ENCODE measurements at places on chromosomes 2 and 18. TPM values are rescaled to one million over a fixed set of nuclear protein-coding genes. Genes with fewer than 3 reads are reported as not detected.

DNA sequence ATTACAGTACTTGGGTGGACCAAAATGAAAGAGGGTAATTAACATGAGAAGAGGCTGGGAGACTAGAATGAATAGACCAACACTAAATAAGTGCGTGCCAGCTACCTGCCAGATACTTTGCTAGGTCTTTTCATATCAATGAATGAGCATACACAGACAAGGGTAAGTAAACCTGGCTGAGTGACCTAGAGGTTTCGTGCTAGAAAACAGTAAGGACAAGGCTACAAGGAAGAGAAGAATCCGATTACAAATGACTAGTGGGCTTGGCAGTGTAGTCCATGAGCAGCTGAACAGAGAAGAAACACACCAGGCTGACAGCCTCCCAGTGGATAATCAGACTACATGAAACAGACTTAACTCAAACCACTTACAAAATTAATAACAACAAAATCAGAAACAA is 64.6 kb downstream of the THADA start:
- no peak for DNase-seq
- H3K36me3 ChIP-seq = peaks cover 11% of the 10 kb centered on the region
- peaks cover 6% of the 10 kb centered on the region for H3K4me1 ChIP-seq
- H3K4me3 ChIP-seq = no peak overlapping the region
- no peaks in the 10 kb centered on the region for H3K27me3 ChIP-seq
- H3K27ac ChIP-seq = peak overlapping the region; percentile 86

Gene VWC2L
- not detected for total RNA-seq

DNA sequence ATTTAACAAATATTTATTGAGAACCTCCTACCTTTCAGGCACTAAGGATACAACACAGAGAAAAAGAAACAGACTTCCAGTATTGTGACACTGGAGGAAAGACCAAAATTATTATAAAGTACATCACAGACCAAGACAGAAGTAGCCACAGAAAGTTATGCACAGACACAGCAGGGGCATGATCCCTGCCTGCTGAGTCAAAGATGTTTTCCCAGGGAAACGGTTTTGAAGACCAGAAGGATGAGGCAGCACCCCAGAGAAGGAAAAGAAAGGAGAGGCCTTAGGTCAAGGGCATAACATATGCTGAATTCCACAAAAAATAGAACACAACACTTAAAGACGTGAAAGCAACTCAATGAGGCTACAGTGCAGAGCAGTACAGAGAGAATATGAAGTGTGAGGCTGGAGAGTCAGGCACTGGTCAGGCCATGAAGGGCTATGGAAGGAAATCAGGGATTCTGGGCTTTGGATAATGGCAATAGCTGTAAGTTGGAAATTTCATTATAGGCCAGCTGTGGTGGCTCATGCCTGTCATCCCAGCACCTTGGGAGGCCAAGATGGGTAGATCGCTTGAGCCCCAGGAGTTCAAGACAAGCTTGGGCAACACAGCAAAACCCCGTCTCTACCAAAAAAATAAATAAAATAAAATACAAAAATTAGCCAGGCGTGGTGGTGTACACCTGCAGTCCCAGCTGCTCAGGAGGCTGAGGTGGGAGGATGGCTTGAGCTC is 8.2 kb downstream of the ADAM17 start:
- H3K36me3 ChIP-seq = 0 out of 2 replicates have a peak, but pooled peaks cover 3% of the 10 kb centered on the region
- no peak overlapping the region for H3K4me3 ChIP-seq
- no peak for DNase-seq
- H3K4me1 ChIP-seq = peaks cover 35% of the 10 kb centered on the region

Gene KCNF1
- 1.2 TPM for total RNA-seq

DNA sequence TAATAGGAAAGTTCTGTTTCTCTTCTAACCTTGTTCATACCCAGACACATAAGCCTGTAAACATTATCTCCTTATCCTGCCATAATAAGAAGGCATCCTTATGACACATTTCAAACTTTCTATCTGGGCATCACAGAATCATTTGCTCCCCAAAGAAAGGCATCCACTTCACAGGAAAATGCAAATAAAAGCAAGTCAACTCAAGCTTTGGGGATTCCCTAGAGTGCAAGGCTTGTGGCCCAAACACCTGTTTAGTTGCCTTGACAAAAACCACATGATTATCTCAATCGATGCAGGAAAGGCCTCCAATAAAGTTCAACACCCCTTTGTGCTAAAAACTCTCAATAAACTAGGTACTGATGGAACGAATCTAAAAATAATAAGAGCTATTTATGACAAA is 195.7 kb upstream of the GALNT5 start:
- no peak for DNase-seq
- H3K36me3 ChIP-seq = no peaks in the 10 kb centered on the region
- H3K27me3 ChIP-seq = no peaks in the 10 kb centered on the region
- no peak overlapping the region for H3K4me3 ChIP-seq
- no peak overlapping the region for H3K27ac ChIP-seq
- peaks cover 12% of the 10 kb centered on the region for H3K4me1 ChIP-seq

Gene LRATD1
- 2.3 TPM for total RNA-seq

Gene TP53I3
- total RNA-seq = 33.1 TPM

Gene MOCOS
- total RNA-seq = 5.3 TPM

Gene MTA3
- 153 TPM for total RNA-seq

Gene POTEI
- 3.2 TPM for total RNA-seq

DNA sequence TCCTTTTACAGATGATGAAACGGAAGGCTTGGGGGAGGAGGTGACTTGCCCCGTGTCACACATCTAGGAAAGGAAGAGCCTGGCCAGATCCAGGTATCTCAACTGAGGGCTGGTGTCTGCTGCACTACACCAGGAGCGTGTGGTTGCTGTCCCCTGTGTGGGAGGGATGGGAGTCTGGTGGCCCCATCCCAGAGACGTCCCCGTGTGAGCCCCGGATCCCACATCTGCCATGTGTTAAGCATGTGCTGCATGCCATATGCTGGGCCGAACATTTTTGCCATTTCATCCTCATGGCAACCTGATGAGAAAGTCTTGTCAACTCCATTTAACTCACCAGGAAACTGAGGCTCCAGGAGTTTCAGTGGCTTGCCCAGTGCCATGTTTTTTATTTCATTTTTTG is 4.2 kb downstream of the GAREM2 start:
- no peak for DNase-seq
- H3K27ac ChIP-seq = no peak overlapping the region
- no peaks in the 10 kb centered on the region for H3K36me3 ChIP-seq
- H3K4me3 ChIP-seq = no peak overlapping the region
- peaks cover 24% of the 10 kb centered on the region for H3K4me1 ChIP-seq

GRCh38 chr2:120390381-120391055 is 44.6 kb downstream of the INHBB start:
- DNase-seq = no peak
- H3K4me1 ChIP-seq = peaks cover 11% of the 10 kb centered on the region
- H3K36me3 ChIP-seq = no peaks in the 10 kb centered on the region
- no peak overlapping the region for H3K4me3 ChIP-seq
- no peak overlapping the region for H3K27ac ChIP-seq
- peaks cover 10% of the 10 kb centered on the region for H3K27me3 ChIP-seq

GRCh38 chr2:194602750-194603149 is 1054.3 kb upstream of the SLC39A10 start:
- H3K4me1 ChIP-seq = no peaks in the 10 kb centered on the region
- no peak overlapping the region for H3K4me3 ChIP-seq
- no peak for DNase-seq
- H3K36me3 ChIP-seq = peaks cover 30% of the 10 kb centered on the region
- H3K27ac ChIP-seq = no peak overlapping the region

DNA sequence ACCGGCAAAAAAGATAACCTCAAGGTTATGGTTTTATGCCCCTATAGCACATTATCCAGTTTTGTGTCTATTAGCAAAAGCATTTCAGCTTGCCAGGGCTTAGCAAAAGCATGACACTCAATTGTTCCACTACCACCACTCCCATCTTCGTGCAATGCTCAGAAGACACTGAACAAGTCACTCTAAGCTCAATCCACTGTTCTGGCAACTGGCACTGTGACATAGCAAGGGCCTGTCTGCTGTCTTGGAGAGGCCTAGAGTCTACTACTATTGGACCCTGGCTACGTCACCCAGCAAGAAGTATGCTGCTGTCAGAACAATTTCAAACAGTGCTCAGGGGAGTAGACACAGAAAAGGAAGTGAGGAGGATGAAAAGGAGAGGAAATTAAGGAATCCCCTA is 103.5 kb upstream of the PPP1CB start:
- DNase-seq = no peak
- H3K27me3 ChIP-seq = no peaks in the 10 kb centered on the region
- H3K4me3 ChIP-seq = no peak overlapping the region

Gene ONECUT2
- 0.87 TPM for total RNA-seq

DNA sequence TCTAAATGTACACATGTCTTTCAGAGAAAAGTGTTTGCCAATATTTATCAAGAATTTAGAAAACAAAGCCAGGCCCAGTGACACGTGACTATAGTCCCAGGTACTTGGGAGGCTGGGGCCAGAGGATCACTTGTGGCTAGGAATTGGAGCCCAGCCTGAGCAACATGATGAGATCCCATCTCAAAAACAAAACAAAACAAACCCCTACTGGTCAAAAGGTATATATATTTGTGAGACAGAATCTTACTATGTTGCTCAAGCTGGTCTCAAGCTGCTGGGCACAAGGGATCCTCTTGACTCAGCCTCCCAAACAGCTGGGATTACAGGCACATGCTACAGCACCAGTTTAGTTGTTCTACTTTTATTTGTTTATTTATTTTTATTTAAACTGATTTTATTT is 79.2 kb downstream of the ZDBF2 start:
- no peaks in the 10 kb centered on the region for H3K4me1 ChIP-seq
- H3K27ac ChIP-seq = no peak overlapping the region
- H3K36me3 ChIP-seq = peaks cover 31% of the 10 kb centered on the region

- no peaks in the 10 kb centered on the region for H3K36me3 ChIP-seq
- DNase-seq = no peak
- H3K4me3 ChIP-seq = no peak overlapping the region
- H3K4me1 ChIP-seq = peaks cover 40% of the 10 kb centered on the region
Observed at GRCh38 chr2:180124273-180125139, 117.4 kb upstream of the CWC22 start.

Gene ITPRIPL1
- 17.3 TPM for total RNA-seq

DNA sequence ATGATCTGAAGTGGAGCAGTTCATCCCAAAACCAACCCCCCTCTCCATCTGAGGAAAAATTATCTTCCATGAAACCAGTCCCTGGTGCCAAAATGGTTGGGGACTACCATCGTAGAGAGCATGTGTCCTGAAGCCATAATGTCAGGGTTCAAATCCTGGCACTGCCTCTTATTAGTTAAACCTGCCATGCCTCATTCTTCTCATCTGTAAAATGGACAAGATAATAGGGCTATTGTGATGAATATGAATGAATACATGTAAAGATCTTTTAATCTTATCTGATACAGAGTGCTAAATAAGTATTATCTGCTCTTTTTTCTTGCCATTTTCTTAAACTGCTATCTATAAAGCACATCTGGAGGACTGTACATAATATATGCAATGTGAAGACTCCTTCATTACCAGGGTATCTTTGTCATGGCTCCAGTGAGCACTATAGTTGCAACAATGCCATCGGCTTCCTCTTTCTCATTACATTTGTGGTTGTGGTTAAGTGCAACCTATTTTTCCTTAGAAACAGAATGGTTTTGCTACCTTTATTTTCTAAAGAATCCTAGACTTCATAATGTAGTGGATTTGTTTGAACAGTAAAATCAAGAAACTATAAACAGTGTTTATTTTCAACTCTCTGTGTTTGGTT is 27.0 kb downstream of the MFSD6 start:
- H3K36me3 ChIP-seq = peaks cover 4% of the 10 kb centered on the region
- no peaks in the 10 kb centered on the region for H3K4me1 ChIP-seq
- no peaks in the 10 kb centered on the region for H3K27me3 ChIP-seq
- H3K27ac ChIP-seq = no peak overlapping the region

- H3K4me1 ChIP-seq = peaks cover 7% of the 10 kb centered on the region
- no peak overlapping the region for H3K27ac ChIP-seq
- no peak for DNase-seq
- no peaks in the 10 kb centered on the region for H3K36me3 ChIP-seq
- H3K27me3 ChIP-seq = no peaks in the 10 kb centered on the region
Observed at GRCh38 chr18:13893418-13893760, 21.9 kb downstream of the MC2R start.

Gene GFPT1
- 75.5 TPM for total RNA-seq

GRCh38 chr2:29412197-29412925 is 297.1 kb downstream of the CLIP4 start:
- no peaks in the 10 kb centered on the region for H3K4me1 ChIP-seq
- no peaks in the 10 kb centered on the region for H3K27me3 ChIP-seq
- H3K36me3 ChIP-seq = 0 out of 2 replicates have a peak, but pooled peaks cover 2% of the 10 kb centered on the region
- H3K27ac ChIP-seq = no peak overlapping the region
- H3K4me3 ChIP-seq = no peak overlapping the region

GRCh38 chr2:218807626-218808025 is 24.0 kb downstream of the PRKAG3 start:
- no peak for DNase-seq
- no peak overlapping the region for H3K27ac ChIP-seq
- no peak overlapping the region for H3K4me3 ChIP-seq
- H3K4me1 ChIP-seq = peaks cover 15% of the 10 kb centered on the region
- no peaks in the 10 kb centered on the region for H3K27me3 ChIP-seq

Gene METAP1D
- 5.1 TPM for total RNA-seq

- H3K36me3 ChIP-seq = peaks cover 4% of the 10 kb centered on the region
- no peak for DNase-seq
- no peak overlapping the region for H3K27ac ChIP-seq
- H3K4me1 ChIP-seq = no peaks in the 10 kb centered on the region
Observed at GRCh38 chr2:220194630-220195584, 567.5 kb downstream of the SLC4A3 start.

DNA sequence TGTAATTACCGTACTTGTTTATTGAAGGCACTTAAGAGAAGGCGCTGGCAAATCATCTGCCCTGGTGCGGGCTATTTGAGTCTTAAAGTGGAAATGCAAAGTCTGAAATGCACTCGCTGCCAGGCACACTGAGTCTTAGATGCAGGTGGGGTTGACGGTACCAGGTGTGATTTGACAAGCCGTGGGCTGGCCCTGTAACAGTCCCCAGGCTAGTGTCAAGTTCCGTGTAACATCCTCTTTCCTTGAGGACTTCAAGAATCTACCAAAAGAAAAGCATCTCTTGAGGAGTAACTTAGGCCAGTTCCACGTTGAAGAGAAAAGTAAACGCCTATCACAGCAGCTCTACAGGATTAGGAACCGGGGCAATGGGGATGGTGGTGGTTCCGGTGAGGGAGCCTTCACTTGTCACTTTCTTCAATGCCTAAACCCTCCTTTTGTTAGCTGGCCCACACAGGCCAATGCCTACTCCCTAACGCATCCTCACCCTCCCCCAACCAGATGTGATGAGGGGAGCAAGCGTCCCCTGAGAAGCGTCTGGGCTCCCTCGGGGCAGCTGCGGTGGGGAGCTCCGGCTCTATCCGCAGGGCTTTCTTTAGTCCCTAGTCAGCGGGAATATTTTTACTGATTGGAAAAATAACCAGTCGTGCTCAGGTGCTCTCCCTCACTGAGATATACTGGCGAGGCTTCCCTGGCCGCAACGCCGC is 1.5 kb upstream of the UGP2 start:
- peak overlapping the region; percentile 100 for H3K4me3 ChIP-seq
- H3K27ac ChIP-seq = peak overlapping the region; percentile 94
- DNase-seq = peak; percentile 73

GRCh38 chr2:239386001-239386670 is 14.7 kb downstream of the HDAC4 start:
- no peak for DNase-seq
- H3K4me1 ChIP-seq = peaks cover 33% of the 10 kb centered on the region
- peaks cover 11% of the 10 kb centered on the region for H3K36me3 ChIP-seq
- peak overlapping the region; percentile 89 for H3K27ac ChIP-seq
- no peak overlapping the region for H3K4me3 ChIP-seq

Gene IFIH1
- total RNA-seq = 1.3 TPM

- no peaks in the 10 kb centered on the region for H3K36me3 ChIP-seq
- DNase-seq = no peak
- no peak overlapping the region for H3K27ac ChIP-seq
Observed at GRCh38 chr2:58195662-58196061, 45.5 kb downstream of the FANCL start.

GRCh38 chr18:58529714-58530354 is 99.1 kb downstream of the ALPK2 start:
- peaks cover 10% of the 10 kb centered on the region for H3K4me1 ChIP-seq
- H3K4me3 ChIP-seq = no peak overlapping the region

Data from WTC11 (cell line).